ENCODE measurements at places on chromosomes 1 and 21. TPM values are rescaled to one million over a fixed set of nuclear protein-coding genes. Genes with fewer than 3 reads are reported as not detected.

DNA sequence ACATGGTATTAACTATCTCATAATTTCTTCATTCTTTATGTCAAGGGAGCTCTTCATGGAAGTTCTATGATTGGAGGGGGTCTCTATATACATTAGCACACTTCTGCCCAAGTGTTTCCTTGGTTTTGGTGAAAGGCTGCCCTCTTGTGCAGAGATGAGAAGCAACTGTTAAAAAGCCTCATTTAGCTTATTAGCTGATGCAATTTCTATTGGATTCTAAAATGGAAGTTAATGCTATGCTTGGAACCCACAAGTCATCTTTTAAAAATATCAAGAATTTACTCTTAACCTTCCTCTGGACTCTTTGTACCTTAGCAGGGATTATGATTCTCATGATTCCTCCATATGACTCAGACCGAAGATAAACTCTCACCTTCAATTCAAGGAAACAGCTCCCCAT lies 328.9 kb downstream of the PTBP2 start:
- DNase-seq = no peak

The PRELP gene
- not detected for total RNA-seq

DNA sequence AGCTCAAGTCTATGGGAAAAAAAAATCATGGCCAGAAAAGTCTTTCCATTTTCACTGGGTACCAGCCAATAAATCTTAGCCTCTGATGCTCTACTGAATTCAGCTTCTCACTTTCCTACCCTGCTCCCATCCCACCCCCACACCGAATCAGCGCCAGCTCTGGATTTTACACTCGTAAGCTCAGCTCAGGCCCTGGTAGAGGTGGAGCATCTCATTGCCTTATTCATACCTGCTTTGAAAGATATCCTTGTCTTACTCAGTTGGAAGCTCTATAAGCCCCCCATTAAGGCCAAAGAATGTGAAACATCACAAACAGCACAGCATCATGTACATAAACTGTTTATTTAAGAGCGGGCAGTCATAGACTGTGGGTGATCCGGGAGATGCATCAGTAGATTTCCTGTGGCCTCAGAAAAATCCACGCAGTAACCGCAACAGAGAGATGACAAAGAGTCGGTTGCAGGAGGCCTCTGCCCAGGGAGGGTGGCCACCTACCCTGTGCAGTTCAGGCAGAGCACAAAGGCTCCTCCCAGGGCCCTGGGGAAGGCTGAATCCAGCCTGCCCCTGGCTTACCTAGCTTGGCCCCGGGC lies 36.4 kb upstream of the ETS2 start:
- no peak for DNase-seq

GRCh38 chr21:46413365-46413696 lies 45.4 kb upstream of the DIP2A start:
- DNase-seq = no peak

Data from activated naive CD8-positive, alpha-beta T cell treated with anti-CD3 and anti-CD28 coated beads, Interleukin-2, amount 10 ng/mL, durations not matched to agents 7 days and 5 days (primary cell).